A673 (cell line): ENCODE measurements at places on chromosomes 12 and 14. TPM values are rescaled to one million over a fixed set of nuclear protein-coding genes. Genes with fewer than 3 reads are reported as not detected.

GRCh38 chr12:76784600-76785051 lies 20.7 kb downstream of the ZDHHC17 start:
- DNase-seq = no peak

DNA sequence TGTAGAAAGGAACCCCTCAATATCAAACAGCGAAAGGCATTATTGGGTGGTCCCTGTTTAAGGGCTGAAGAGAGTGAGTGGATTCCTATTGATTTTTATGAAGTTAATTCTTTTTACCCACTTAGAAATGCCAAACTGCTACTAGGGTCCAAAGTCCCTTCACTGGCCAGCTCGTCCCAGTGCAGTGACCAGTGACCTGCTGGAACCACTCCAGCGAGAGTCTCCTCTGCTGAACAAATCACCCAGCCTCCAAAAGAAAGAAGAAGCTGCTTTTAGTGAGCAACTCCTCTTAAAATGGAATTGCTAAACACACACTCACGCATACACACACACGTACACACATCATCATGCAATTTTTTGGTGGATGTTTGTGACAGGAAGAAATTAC lies 198.2 kb upstream of the PLEKHG7 start:
- no peak for DNase-seq

- no peak for DNase-seq
These were observed 17.1 kb downstream of the IRAK3 start for GRCh38 chr12:66206141-66206540.

FKBP3 gene
- total RNA-seq = 162 and 164 TPM in 2 replicates

PTGES3 gene
- 413 and 450 TPM in 2 replicates for total RNA-seq

UBC gene
- 965 and 1,053 TPM in 2 replicates for total RNA-seq

TROAP gene
- 121 and 124 TPM in 2 replicates for total RNA-seq

DNA sequence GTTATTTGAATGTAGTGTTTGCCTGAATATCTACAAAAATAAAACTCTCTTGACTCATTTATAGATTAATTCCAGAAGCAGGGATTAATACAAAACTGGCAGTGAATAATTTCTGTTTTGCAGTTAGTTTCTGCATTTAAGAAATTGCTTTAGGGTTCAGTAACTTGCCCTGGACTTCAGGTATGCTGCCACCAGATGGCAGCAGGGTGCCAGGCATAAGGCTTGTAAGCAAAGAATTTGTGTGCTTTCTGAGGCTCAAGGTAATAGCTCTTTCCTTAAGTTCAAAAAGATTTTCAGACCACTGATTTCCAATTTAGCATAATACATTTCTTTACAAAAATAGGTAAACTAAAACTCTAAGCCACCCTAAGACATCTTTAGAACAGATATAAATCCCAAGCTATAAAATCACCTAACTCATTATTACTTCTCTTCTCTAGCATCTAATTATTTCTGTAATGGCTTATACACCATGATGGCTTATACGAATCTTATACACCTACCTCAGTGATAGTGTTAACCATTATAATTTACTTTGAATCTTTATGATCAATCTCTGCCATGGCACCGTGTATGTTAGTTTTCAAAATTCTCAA lies 398.3 kb downstream of the APAF1 start:
- peak; percentile 76 for DNase-seq

DNA sequence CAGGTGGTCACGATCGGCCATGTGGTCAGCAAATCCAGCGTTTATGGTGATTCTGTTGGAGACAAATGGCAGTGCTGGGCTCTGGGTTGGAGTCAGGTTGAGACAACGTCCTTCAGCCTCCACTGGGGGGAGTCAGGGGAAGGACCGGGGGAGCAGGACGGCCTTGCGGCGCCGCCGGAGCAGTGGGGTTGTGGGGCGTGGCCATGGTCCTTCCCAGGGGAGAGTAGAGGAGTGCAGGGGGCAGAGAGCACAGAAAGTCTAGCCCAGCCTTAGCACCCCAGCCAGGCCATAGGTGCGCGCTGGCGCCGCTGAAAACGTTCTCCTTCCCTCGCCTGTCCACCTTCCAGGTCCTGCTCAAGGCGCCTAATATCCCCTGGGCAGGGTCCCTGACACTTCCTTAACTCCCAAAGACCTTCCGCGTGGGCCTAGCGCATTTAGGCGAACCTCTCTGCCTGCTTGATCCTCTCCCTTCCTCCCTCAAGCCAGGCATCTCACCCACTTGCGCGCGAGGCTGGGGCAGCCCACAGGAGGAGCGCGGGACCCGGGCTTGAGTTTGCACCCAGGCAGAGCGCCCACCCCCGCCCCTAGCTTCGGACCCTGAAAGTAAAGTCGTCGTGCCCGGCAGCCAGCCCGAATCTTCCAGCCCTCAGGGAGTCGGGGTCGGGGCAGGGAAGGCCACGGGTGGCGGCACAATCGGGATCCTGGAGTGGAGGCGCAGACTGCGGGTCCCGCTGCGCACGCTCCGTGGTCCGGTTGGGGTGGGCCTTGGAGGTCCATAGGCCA lies 3.1 kb upstream of the KIF26A start:
- DNase-seq = peak; percentile 63

LUM gene
- total RNA-seq = 0.42 TPM in 1 of 2 replicates, not detected in the other

GRCh38 chr12:104187446-104188155 lies 28.0 kb upstream of the TXNRD1 start:
- DNase-seq = no peak

ACAD10 gene
- total RNA-seq = 32.9 and 38.8 TPM in 2 replicates
